Activated CD4-positive, CD25-positive, alpha-beta regulatory T cell treated with anti-CD3 and anti-CD28 coated beads, Interleukin-2, amount 50 U/mL, for 72 hours (primary cell): ENCODE measurements at places on chromosomes 6 and 20.

DNA sequence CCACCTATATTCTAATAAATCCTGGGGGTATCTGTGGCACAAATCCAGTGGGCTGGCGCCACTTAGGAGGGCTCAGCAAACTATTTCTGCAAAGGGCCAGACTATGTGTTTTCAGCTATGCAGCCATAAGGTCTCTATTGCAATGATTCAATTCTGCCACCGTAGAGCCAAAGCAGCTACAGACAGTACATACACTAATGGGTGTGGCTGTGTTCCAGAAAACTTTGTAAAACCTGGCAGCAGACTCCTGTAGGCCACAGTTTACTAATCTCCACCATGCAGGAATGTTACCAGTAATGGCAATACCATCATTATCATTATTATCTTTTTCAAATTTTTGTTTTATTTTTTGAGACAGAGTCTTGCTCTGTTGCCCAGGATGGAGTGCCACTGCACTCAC is 65.7 kb downstream of the SULF2 start:
- no peak for DNase-seq

- no peak for DNase-seq
Measured at GRCh38 chr6:90386399-90387382, 90.0 kb upstream of the BACH2 start.

- no peak for DNase-seq
Measured at GRCh38 chr20:54017846-54018245, 52.5 kb downstream of the BCAS1 start.

DNA sequence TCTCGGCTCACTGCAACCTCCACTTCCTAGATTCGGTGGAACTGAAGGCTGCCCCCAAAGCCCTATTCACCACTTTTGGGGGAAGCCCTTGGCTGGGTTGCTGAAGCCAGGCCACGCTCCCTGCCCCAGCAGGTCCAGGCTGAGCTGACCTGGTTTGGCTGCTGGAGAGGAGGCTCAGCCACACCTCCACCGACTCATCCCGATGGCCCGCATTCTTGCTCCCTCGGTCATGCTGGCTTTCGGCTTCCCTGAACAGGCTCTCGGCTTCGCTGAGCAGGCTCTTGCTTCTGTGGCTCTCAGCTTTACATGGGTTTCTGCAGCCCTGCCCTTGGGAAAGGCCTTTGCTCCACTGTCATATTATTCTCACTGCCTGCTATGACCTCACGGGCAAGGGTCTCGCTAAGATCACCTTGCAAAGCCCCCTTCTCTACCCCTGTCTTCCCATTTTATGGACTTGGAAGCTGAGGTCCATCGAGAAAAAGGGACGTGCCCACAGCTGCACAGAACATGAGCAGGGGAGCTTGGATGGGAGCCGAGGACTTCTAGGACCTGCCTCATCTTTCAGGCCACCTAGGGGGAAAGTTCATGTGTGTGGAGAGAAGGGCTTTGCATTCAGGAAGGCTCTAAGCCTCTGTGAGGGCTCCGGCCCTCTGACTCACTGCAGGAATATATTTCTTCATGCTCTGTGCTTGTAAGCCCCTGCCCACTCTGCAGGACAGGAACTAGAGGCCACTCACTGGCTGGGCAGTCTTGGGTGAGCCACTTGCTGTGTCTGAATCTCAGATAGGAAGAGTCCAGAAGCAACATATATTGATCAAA is 15.6 kb downstream of the ARHGAP40 start:
- DNase-seq: no peak

DNA sequence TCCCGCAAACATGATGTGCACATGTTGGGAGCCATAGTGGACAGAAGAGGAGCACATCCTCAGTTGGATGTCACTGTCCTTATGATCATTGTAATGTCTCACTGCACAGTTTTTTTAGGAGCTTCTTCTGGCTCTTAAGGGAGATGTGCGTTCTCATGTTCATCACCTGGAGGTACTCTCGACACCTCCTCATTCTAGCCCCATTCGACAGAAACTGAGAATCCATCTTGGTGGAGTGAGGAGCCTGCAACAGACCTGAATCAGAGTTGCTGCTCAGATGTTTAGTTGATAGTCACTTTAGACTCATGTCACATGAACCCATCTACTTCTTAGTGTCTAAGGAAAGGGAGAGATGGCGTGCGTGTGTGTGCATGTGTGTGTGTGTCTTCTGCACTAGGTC is 2.3 kb upstream of the BMP6 start:
- DNase-seq: no peak
